ENCODE measurements at places on chromosomes 11 and 22. TPM values are rescaled to one million over a fixed set of nuclear protein-coding genes. Genes with fewer than 3 reads are reported as not detected.

- no peaks in the 10 kb centered on the region for H3K27me3 ChIP-seq
- DNase-seq = peak; percentile 56
- no peak overlapping the region for H3K27ac ChIP-seq
- H3K4me3 ChIP-seq = no peak overlapping the region
- H3K36me3 ChIP-seq = peaks cover 1% of the 10 kb centered on the region
- no peaks in the 10 kb centered on the region for H3K4me1 ChIP-seq
These were observed 56.1 kb downstream of the AMBRA1 start for GRCh38 chr11:46537537-46538295.

DNA sequence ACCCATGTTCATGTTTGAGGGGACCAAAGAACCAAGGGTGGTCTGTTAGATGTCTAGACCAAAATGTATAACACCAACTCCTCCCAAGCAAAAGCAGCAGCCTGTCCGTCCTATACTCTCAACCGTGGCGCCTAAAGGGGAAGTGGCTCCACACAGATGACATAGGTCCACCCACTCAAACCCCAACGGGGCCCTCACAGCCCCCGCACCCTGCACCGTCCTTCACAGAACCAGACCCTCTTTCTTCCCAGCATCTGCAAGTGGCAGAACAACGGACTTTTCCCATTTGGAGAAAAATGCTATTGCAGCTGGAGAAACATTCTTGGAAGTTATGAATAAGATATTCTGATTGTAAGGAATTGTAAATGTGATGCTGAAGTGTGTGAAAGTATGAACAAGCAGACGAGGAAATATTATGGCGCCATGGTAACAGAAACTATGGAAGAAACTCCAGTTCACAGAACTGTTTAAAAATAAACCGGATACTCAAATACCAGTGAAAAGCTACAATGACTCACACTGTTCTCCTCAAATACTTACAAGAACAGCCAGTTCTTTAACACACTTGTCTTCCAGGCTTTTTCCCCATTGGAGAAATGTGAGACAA, 76.5 kb upstream of the ARFGAP3 start:
- peaks cover 25% of the 10 kb centered on the region for H3K4me1 ChIP-seq
- peak overlapping the region; percentile 95 for H3K27ac ChIP-seq
- H3K36me3 ChIP-seq = no peaks in the 10 kb centered on the region

DNA sequence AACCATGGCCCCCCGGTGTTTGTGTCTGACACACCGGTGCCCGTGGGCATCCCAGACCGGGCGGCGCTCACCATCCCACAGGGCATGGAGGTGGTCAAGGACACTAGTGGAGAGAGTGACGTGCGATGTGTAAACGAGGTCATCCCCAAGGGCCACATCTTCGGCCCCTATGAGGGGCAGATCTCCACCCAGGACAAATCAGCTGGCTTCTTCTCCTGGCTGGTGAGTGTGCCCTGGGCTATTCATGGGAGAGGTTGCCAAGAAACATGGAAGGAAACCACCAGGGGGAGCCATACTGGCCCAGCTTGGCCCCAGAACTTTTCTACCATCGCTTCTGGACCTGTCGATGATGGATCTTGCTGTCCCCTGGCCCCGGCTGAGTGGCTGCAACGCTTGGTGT, 36.5 kb downstream of the PRDM11 start:
- H3K4me1 ChIP-seq = no peaks in the 10 kb centered on the region
- DNase-seq = peak; percentile 75
- no peak overlapping the region for H3K4me3 ChIP-seq
- no peaks in the 10 kb centered on the region for H3K27me3 ChIP-seq
- H3K27ac ChIP-seq = no peak overlapping the region

- no peak for DNase-seq
- H3K4me3 ChIP-seq = no peak overlapping the region
- no peak overlapping the region for H3K27ac ChIP-seq
- H3K27me3 ChIP-seq = no peaks in the 10 kb centered on the region
These were observed 88.1 kb downstream of the CCDC34 start for GRCh38 chr11:27274854-27275395.

Gene TMPRSS6
- total RNA-seq = not detected

DNA sequence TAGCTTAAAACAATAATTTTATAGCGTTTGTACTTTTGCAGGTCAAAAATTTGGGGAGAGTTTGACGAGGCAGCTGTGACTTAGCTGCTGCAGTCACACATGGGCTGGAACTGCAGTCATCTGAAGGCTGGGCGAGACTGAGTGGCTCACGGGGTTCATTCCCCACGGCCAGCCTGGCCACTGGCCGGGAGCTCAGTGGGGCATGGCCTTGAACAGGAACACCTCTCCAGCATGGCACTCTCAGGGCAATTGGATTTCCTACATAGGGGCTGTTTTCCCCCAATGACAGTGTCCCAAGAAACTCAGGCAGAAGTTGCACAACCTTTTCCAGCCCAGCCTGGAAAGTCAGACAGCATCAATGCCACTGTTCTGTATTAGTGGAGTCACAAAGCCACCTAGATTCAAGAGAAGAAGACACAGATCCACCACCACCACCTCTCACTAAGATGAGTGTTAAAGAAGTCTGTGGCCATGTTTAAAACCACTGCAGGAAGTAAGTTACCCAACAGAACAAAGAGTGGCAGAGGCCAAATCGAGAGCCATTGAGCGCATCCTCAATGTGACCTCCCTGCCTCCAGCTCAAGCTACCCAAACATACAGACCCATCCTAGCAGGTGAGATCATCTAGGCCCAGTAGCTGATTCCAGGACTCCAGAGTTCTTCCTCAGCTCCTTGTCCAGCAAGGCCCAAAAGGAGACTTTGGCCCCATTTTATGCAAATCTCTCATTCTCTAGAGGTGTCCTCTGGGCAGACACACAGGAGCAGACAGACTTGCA, 618.7 kb upstream of the CADM1 start:
- no peaks in the 10 kb centered on the region for H3K4me1 ChIP-seq
- H3K27ac ChIP-seq = no peak overlapping the region
- DNase-seq = no peak
- H3K4me3 ChIP-seq = no peak overlapping the region
- no peaks in the 10 kb centered on the region for H3K27me3 ChIP-seq
- H3K36me3 ChIP-seq = no peaks in the 10 kb centered on the region

Gene CYB5R2
- 10.1 TPM for total RNA-seq

DNA sequence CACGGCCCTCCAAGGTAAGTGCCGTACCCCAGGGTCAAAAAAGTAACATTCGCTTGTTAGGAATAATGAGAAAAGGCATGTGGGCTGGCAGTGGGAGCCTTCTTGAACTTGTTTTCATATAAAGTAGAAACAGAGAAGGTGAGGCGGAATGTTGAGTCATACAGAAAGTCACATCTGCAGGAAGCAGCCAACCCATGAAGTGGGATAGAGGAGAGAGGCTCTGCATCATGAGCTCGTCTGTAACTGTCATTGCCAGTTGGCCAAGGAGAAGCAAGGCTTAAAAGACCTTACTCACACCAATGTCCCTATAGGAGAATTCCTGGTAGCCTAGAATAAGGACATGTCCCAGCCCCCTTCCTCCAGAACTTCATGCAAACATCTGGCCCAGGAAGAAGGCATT, 253.3 kb downstream of the BUD13 start:
- H3K4me3 ChIP-seq = no peak overlapping the region
- no peaks in the 10 kb centered on the region for H3K4me1 ChIP-seq
- H3K36me3 ChIP-seq = no peaks in the 10 kb centered on the region
- no peak for DNase-seq
- H3K27me3 ChIP-seq = no peaks in the 10 kb centered on the region

DNA sequence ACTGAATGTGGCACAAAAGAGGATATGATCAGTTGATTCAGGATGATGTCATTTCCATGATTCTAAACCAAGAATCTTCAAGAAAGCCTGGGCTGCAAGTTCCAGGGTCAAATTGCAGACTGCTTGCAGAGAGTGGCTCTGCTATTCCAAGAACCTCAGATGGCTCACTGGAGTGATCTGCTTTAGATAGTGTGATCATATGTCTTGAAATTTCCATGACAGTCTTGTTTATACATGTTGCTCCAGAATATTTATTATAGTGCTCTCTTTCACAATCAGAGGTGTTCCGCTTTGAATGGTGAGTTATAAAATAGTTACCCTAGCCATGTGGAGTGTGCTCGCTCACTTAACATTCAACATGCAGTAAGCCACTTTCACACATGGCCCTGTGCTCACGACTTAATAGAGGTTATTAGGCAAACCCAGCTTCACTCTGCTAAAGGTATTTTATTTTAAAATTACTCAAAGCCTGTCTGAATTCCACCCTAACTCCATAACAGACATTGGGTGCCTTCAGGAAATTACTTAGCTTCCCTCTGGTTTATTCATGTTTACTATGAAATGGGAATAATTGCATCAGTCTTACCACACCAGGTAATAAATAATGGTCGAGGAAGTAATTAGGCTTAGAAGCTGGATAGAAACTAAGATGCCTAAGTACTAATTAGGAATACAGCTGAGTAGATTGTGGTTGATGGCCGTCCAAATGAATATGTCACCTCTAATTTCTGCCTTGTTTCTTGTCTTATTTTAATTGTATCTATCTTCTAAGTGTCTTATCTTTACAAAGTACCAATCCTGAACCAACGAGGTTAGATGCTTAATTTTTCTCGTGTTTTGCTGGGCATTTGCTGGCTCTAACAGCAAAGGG, 187.9 kb downstream of the ETS1 start:
- H3K36me3 ChIP-seq = no peaks in the 10 kb centered on the region
- no peaks in the 10 kb centered on the region for H3K4me1 ChIP-seq
- no peak overlapping the region for H3K4me3 ChIP-seq

- H3K36me3 ChIP-seq = no peaks in the 10 kb centered on the region
- no peak for DNase-seq
- H3K27ac ChIP-seq = no peak overlapping the region
- no peak overlapping the region for H3K4me3 ChIP-seq
These were observed 14.5 kb downstream of the HSPA8 start for GRCh38 chr11:123047266-123047946.

Gene SYCE3
- total RNA-seq = not detected

Gene TRIM51
- not detected for total RNA-seq

Gene SERPINH1
- 256 TPM for total RNA-seq

Gene TPBGL
- 0.30 TPM for total RNA-seq

- no peak for DNase-seq
- no peaks in the 10 kb centered on the region for H3K27me3 ChIP-seq
- H3K36me3 ChIP-seq = no peaks in the 10 kb centered on the region
- H3K4me3 ChIP-seq = no peak overlapping the region
These were observed 19.4 kb upstream of the SIK2 start for GRCh38 chr11:111582881-111583280.

GRCh38 chr11:94325681-94326080, 21.3 kb downstream of the IZUMO1R start:
- no peak overlapping the region for H3K27ac ChIP-seq
- DNase-seq = no peak
- H3K36me3 ChIP-seq = no peaks in the 10 kb centered on the region
- H3K4me3 ChIP-seq = no peak overlapping the region

- no peaks in the 10 kb centered on the region for H3K27me3 ChIP-seq
- no peak for DNase-seq
- no peaks in the 10 kb centered on the region for H3K36me3 ChIP-seq
- H3K4me3 ChIP-seq = no peak overlapping the region
These were observed 35.1 kb downstream of the MMP7 start for GRCh38 chr11:102495161-102496042.

GRCh38 chr11:12494699-12495098, 117.3 kb downstream of the PARVA start:
- DNase-seq = no peak
- no peaks in the 10 kb centered on the region for H3K27me3 ChIP-seq
- H3K4me1 ChIP-seq = no peaks in the 10 kb centered on the region
- peaks cover 8% of the 10 kb centered on the region for H3K36me3 ChIP-seq

DNA sequence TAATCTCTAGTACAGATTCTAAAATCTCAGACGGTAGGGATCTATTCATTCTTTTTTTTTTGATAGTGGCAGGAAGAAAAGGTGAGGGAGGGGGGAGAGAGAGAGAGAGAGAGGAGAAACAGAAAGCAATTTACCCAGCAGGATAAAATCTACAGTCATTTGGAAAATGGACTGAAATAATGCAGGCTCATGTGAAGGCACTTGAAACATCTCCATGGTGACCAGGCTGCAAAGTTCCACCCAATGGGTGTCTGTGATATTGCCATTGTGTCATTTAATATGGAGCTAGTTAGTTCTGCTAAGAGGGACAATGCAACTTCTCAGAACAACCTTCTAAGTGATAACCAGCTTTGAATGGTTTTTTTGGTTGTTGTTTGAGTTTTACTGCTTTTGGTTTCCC, 165.2 kb upstream of the RAG2 start:
- no peaks in the 10 kb centered on the region for H3K27me3 ChIP-seq
- H3K36me3 ChIP-seq = no peaks in the 10 kb centered on the region
- DNase-seq = no peak
- H3K27ac ChIP-seq = no peak overlapping the region
- H3K4me3 ChIP-seq = no peak overlapping the region

DNA sequence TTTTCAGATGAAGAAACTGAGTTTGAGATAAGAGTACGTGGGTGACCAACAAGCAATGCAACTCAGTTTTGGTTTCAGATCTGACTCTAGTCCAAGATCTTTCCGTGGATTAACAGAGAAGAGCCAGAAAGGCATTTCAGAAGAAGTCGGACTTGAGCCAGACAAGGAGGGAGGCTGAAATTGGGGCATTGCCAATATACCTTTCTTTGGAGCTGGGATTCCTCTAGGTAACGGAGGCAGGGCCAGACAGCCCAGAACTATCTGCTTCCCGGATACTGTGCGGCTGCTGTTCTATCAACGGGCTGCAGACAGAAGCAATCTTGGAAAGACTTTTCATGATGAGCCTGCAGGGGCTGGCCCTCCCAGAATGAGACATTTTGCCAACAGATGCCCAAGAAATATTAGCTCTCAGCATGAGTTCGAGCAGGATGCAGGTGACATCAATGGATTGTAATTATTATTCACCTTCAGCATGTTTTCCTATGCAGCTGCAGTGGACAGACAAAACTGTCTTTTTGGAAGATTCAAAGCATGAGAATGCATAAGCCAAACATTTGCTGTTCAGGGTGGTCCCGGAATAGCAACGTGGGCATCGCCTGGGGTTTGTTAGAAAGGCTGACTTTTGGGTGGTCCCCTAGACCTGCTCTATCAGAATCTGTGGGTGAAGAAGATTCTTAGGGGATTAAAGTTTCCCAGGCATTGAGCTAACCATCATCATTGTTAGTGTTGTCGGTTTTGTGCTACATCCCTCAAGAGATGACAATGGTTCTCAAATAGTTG, 95.7 kb downstream of the SCN3B start:
- H3K4me1 ChIP-seq = no peaks in the 10 kb centered on the region
- H3K27ac ChIP-seq = no peak overlapping the region
- no peak overlapping the region for H3K4me3 ChIP-seq
- no peaks in the 10 kb centered on the region for H3K27me3 ChIP-seq
- H3K36me3 ChIP-seq = no peaks in the 10 kb centered on the region

GRCh38 chr22:49825436-49825835, 2.2 kb downstream of the BRD1 start:
- DNase-seq = no peak
- no peaks in the 10 kb centered on the region for H3K27me3 ChIP-seq
- H3K4me3 ChIP-seq = no peak overlapping the region
- H3K36me3 ChIP-seq = peaks cover 3% of the 10 kb centered on the region
- H3K27ac ChIP-seq = no peak overlapping the region
- peaks cover 3% of the 10 kb centered on the region for H3K4me1 ChIP-seq

Data from aorta (tissue), 5 donors.